Astrocyte of the cerebellum (primary cell): ENCODE measurements at places on chromosomes 13 and 19.

DNA sequence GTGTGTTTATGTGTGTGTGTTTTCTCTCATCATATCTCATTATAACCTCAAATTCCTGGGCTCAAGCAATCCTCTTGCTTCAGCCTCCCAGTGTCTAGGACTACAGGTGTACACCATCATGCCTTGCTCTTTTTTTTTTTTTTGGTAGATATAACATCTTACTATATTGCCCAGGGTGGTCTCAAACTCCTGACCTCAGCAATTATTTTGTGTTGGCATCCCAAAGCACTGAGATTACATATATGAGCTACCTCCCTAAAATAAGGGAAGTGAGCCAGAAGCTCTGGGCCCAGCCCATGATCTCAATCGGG, 448 bp upstream of the ZNF543 start:
- no peak for DNase-seq

- no peak for DNase-seq
These were observed 27.2 kb downstream of the MYH14 start for GRCh38 chr19:50230379-50231351.

GRCh38 chr19:28405346-28405742, 807.6 kb downstream of the UQCRFS1 start:
- no peak for DNase-seq

DNA sequence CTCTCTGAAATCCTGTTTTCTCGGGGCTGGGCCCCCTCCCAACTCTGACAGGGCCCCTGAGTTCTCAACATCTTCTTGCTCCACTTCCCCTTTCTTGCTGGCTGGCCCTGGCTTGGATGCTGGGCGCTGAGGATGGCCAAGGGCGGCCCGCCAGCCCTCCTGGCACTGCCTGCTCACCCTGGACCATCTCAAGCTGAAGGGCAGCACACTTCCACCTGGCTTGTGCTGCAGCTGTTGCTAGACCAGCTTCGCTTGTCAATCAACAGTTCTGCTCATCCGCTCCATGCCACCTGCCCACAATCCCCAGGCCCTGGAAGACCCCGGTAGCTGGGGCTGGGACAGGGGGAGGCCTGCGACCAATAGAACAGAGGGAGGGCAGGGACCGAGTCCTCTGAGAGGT, 6.9 kb upstream of the GMIP start:
- DNase-seq: no peak

DNA sequence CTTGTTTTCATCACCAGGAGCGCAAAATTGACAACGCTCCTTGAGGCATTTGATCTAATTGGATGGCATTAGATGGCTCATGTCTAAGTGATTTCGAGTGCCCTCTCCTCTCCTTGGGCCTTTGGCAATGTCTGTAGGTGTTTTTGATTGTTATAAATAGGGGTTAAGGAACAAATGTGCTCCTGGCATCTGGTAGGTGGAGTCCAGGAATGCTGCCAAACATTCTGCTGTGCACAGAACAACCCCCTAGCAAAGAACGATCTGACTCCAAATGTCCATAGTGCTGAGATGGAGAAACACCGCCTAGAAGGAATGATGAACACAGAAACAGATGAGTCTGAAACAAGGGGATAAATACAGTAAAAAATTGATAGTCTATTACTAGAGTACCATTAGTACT, 68.0 kb upstream of the C1QTNF9B start:
- DNase-seq: no peak

DNA sequence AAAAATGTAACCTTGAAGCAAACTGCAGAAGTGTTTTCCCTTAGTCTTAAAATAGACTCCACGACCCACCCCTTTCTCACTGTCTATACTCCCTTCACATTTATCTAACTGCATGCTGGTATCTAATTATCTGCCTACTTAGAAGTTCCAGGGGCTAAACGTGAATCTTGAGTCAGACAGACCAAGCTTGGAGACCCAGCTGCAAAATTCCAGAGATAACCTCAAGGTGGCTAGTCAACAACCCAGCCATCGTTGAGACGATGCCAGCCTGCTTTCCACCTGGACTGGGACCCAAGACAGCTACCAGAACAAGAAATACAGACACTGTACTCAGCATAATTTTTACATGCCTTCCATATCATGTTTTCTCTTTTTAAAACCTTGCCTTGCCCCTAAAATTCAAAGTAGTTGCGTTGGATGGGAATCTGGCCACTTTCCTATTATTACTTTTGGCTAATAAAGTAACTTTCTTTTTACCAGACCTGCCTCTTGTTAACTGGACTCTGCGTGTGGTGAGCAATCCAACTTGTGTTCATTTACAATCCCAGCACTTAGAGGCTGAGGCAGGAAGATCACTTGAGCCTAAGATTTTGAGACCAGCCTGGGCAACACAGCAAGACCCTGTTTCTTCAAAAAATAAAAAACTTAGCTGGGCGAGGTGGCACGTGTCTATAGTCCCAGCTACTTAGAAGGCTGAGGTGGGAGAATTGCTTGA, 82.3 kb downstream of the CDADC1 start:
- no peak for DNase-seq

DNA sequence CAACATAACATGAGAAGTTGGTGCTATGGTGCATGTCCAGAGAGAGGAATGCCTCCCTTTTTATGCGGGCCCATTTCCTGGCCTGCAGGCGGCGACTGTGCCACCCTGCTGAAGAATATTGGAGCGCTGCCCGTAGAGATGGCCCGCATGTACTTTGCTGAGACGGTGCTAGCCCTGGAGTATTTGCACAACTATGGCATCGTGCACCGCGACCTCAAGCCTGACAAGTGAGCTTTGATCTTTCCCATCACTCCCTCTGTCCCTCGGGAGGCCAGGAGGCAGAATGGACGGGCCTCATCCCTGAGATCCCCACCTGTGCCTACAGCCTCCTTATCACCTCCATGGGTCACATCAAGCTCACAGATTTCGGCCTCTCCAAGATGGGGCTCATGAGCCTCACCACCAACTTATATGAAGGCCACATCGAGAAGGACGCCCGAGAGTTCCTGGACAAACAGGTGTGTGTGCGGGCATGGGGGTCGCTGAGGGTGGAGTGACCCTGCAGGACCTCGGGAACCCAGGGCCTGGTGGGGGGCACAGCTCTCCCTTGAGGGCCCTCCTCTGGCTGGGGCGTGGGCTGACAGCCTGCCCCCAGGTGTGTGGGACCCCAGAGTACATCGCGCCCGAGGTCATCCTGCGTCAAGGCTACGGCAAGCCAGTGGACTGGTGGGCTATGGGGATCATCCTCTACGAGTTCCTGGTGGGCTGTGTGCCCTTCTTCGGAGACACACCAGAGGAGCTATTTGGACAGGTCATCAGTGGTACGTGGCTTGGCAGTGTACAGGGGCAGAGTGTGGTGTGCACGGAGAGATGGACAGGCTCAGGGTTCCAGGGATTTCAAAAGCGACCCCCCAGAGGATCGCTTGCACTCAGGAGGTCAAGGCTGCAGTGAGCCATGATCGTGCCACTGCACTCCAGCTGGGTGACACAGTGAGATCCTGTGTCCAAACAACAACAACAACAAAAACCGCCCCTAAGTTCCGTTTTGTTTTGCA, 16.2 kb downstream of the DNASE2 start:
- DNase-seq: no peak

DNA sequence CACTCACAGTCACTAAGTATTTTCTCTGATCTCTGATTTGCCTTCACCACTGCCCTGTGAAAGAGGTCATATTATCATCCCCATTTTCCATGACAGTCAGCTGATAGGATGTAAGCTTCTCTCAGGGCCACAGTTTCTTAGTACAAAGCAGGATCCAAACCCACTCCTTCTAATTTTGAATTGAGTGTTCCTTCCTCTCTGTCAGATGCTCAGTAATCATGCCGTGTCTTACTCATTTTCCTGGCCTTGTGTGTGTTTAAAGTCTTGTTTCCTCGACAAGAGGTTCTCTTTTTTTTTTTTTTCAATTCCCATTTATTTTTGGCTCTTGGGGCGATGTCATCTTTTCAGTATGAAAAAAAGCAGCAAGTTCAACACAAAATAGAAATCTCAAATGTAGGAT, 72.3 kb downstream of the NAA16 start:
- DNase-seq: no peak

DNA sequence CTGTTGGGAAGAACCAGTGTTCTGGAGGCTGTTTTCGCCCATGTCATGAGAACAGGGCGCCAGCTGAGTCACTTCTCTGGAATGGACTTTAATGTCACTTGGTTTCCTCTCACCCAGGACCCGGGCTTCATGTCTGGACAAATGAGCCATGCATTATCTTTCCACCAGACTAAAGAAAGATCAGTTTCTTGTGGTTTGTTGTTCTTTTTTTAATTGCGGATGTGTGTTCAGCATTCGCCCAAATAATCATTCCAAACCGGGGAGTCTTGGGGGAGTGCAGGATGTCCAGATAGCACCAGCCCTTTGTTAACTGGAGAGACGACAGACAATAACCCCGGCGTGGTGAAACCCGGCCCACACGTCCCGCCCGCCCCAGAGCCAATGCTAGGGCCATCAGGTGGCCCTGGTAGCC, 102.5 kb downstream of the COL4A2 start:
- peak; percentile 62 for DNase-seq

- no peak for DNase-seq
These were observed 10.3 kb downstream of the PDE4A start for GRCh38 chr19:10430505-10431253.

DNA sequence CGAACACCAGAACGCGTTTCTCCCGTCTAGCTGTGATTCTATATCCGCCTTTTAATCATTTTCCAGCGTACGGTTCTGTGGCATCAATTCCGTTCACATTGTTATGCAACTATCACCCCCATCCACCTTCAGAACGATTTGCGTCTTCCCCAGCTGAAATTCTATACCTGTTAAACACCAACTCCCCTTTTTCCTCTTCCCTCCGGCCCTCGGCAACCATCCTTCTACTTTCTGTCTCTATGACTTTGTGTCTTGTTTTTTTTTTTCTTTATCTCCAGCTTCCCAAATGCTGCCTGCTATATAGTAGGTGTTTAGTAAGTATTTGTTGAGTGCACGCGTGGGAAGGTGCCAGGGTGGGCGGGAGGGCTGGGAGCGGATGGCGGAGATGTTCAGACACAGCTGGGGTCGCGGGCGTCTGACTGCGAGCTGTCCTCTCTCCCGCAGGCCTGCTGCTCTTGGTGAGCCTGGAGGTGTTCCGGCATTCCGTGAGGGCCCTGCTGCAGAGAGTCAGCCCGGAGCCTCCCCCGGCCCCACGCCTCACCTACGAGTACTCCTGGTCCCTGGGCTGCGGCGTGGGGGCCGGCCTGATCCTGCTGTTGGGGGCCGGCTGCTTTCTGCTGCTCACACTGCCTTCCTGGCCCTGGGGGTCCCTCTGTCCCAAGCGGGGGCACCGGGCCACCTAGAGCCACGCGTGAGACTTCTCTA, 20.2 kb downstream of the CACNG6 start:
- DNase-seq: no peak

DNA sequence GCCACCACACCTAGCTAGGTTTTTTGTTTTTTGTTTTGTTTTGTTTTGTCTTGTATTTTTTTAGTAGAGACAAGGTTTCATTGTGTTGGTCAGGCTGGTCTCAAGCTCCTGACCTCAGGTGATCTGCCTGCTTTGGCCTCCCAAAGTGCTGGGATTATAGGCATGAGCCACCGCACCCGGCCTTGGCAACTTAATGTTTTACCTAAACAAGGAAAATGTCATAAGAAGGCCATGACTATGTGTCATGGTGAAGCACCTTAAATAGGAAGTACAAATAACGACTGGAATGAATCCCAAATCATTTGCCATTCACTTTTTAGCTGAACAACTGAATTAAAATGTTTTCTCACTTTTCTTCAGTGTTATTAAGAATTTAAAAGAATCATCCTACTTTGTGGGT, 465.2 kb downstream of the KCTD12 start:
- DNase-seq: no peak

- DNase-seq: no peak
These were observed 19.5 kb downstream of the SHC2 start for GRCh38 chr19:441213-441836.

DNA sequence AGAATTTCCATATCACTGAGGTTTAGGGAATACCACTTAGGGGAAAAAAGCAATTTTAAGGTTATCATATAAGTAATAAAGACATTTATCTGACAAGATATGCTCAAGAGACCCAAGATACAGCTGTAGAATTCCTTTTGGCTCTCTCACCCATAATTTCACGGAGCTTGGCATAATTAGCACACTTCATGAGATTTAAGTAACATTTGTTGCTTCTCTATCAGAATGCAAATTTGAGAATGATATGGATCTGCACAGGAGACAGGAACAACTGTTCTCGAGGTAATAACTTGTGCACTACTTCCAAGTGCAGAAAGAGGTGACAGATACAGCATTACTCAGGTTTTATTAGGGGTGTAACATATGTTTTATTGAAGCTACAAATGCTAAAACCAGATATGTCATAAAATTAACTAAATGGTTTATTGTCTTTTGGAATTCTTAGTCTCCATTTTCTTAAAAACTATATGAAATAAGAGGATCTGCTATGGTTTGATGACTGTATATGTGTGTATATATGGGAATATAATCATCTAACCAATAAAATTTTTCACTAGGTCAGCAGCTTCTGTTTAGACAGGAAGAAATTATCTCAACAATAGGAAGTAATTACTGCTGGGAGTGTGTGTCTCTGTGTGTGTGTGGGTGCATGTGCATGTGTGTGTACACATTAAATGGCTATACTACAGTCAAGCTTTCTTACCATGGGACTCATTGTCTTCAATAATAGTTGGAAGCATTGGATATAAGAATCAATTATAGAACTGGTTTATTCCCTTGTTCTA, 401.3 kb downstream of the PCDH17 start:
- DNase-seq: no peak

DNA sequence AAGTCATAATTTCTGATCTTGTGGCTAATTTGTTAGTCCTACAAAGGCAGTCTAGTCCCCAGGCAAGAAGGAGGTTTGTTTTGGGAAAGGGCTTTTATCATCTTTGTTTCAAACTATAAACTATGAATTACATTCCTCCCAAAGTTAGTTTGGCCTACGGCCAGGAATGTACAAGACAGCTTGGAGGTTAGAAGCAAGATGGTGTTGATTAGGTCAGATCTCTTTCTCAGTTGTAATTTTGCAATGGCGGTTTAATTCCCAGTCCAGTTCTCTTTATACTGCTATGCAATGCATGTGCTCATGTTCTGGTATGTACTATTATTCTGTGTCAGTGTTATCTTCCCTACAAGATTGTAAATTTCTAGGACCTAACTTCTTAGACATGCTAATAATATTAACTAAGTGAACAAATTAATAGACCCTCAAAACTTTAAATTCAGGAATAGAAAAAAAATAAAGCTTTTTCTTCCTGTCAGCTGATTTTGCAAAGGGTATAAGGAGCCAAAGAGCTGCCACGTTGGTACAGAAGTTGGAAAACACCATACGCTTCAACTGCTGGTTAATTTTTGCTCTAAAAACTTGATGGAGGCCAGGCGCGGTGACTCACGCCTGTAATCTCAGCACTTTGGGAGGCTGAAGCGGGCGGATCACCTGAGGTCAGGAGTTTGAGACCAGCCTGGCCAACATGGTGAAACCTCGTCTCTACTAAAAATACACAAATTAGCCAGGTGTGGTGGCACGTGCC, 1.3 kb upstream of the DNAJC15 start:
- DNase-seq: no peak

DNA sequence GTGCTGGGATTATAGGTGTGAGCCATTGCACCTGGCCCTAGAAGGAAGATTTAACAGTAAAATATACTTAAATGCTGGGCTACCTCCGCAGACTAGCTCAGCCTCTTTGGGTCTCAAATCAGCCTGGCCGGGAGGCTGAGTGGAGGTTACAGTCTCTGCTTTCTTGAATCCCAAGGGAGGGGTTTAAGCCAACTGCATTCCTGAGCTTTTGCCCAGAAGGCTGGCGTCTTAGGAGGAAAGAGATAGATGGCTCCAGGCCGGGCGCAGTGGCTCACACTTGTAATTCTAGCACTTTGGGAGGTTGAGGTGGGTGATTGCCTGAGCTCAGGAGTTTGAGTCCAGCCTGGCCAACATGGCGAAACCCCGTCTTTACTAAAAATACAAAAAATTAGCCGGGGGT, 623 bp upstream of the C5AR1 start:
- no peak for DNase-seq
